ENCODE measurements at places on chromosomes 6 and 20.

DNA sequence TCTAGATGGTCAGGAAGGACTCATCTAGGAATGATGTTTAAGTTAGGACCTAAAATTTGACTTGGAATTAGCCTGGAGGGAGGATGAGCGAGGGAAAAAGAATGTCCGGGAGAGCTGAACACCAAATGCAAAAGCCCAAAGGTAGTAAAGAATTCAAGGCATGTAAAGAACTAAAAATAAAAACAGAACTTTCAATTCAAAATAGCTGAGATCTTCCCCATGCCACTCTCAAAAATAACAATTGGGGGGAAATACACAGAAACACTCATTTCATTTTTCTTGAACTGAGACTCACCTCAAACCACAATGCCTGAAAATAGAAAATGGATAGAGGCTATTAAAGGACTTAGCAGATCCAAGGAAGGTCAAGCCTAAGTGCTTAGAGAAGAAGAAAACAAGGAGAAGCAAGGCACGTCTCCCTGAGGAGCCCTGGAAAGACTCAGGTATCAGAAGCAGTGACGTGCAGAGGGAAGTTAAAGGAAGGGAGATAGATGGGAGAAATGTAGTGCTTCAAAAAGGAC, 10.4 kb downstream of the PXT1 start:
- DNase-seq, result no peak

DNA sequence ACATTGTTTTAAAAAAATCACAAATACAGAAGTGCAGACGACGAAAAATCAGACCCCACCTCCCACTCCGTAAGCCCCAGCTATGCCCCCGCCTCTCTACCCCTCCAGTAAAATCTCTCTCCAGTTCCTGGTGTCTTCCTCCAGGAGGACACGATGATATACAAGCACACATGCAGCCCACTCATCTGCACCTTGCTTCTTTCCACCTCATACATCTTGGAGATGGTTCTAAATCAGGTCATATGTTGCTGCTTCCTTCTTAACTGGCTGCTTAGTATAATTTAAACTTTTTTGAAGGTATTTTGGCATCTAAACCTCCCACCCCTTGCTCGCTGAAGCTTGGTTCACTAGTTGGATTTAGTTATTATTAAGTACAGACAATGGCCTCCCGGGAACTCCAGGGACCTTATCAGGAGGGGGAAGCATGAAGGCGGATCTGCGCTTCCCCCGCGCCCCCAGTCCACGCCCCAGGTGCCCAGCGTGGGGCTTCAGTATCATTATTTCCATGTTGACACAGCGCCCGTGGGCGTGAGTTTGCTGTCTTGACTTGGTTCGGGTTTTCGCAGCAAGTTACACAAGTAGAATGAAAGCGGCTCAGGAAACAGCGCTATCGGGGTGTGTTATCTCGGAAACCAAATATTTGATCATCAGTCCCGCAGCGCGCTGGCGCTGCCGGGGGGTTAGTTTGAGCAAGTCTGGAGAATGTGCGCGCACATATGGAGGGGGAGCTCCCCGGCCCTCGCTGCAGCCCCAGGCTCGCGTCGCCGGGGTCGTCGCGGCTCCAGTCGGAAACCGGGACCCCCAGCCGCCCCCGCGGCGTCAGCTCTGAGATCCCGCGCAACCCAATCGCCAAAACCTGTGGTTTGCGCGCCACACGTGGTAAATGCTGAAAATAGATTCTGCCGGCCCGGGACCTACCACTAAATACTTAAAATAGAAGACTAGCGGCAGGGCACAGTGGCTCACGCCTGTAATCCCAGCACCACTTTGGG, 2.3 kb downstream of the BMP7 start:
- no peak for DNase-seq

GRCh38 chr20:21266191-21266536, 37.0 kb upstream of the XRN2 start:
- no peak for DNase-seq

DNA sequence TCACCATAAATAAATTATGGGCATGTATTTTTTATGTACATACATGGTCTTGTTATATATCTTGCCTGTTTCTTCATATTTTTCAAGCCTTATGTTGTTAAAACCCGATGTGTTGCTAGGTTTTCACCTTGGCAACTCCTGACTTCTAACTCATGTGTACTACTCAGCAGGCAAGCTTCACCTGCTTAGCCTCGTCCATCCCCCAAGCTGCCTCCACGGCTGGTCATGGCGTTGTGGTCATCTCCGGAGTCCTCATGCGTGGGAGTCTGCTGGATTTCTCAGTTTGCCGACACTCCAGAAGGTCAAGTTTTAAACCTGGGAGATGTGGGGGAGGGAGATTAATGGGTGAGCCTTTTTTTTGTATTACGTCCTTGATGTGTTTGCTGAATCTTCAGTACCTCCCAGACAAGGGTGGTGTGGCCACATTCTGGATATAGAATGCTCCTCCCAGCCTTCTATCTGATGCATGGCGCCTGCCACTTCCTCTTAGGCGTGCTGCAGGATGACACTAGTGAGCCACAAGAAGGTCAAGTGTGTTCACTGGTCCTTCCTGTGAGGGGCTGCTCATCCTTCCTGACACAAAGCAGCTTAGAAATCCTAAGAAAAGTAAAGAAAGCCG, 26.6 kb upstream of the EDN3 start:
- no peak for DNase-seq

DNA sequence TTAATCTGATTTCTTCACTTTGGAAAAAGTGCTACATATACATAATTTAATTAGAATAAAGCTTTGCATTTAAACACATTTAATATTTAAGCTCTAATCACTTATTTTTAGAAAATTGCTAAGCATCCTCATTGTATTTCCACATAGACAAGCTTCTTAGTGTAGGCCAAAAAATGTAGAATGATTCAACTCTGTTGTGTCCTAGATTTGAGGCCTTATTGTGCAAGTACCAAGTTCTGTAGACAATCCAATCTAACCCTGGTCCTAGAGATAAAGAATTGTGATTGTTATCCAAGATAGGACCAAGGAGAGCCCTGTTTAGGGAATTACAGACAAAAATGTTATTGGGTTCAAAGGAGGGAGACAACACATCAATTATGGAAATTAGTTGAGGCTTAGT, 27.6 kb downstream of the MRAP2 start:
- DNase-seq, result no peak

DNA sequence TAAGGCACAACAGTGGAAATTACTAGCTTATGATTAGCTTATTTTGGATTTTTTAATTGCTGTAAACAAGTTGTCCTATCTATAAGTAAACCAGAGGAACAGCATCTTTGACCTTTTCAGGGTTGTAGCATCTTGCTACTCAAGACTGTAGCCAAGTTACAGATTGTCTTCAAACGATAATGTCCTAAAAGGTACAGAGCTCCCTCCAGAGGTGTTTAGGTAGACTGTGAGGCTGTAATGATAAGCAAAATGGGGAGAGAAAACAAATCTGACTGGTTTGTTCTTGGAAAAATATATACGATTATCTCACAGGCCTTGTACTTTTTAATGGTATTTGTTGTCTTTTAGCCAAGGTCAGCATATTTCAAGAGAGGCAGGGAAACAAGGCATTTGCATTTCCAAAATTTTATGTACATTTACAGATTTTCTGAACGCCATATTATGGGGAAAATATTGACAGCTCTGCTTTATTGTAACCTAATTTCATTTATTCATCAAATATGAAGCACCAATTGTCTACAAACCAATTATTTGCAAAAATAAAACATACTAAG, 273.4 kb downstream of the MEI4 start:
- DNase-seq, result no peak

GRCh38 chr6:128303870-128304269, 216.5 kb downstream of the PTPRK start:
- no peak for DNase-seq

GRCh38 chr6:142757852-142758628, 186.9 kb downstream of the HIVEP2 start:
- DNase-seq, result no peak

DNA sequence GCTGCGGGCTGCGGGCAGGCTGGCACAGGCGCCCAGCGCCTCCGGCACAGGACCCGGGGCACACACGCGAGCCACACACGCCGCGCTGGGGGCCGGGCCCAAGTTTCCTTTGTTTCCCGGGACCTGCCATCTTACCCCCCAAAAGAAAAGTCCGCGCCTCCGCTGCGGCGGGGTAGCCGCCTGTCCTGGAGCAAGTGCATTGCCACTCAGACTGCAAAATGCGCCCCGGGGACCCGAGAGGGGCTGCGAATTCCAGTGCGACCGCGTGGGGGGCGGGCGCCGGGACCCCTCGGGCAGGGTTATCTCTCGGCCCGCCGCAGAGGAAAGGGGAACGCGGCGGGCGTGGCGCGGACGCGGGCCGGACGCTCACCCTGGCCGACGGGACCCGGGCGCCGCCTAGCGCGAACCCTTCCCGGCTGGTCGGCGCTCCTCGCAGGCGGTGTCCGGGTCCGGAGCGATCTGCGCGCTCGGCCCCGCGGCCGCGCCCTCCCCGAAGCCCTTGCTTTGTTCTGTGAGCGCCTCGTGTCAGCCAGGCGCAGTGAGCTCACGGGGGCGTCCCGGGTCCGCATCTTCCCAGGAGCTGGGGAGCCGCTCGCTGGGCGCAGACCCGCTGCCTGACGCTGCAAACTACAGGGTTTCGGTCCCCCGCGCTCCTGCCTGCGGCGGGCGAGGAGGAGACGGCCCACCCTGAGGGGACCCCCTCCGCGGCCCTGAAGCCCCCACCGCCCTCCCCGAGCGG, 639 bp upstream of the CD24 start:
- DNase-seq, result peak; percentile 21

DNA sequence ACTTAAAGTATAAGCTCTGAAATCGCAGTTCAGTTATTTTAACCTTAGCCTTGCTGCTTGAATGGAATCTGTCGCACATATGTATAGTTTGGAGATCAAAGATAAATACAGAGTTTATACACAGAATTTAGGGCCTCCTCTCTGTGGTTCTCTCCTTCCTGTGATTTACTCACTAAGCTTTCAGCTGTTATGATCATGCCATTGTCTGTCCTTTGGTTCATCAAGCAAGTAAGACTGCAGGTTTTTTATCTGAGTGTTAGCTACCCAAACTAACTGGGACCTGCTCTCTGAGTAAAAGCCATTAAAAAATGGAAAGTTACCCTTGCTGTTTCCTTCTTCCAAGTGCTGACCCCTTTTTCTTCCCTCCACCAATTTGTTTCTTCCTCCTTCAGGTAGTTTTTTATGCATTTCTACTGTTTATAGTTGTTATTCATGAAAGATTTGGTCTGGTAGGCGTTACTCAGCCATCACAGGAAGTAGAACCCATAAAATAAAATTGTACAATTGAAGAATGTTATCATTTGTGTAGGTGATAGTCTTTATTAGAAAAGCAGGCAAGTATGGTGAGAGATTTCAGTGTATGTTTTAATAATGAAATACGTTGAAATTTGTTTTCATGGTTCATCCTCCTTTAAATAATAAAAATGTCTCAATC, 33.7 kb upstream of the SUMO4 start:
- no peak for DNase-seq

GRCh38 chr6:106710580-106710979, 81.2 kb downstream of the QRSL1 start:
- DNase-seq, result no peak

DNA sequence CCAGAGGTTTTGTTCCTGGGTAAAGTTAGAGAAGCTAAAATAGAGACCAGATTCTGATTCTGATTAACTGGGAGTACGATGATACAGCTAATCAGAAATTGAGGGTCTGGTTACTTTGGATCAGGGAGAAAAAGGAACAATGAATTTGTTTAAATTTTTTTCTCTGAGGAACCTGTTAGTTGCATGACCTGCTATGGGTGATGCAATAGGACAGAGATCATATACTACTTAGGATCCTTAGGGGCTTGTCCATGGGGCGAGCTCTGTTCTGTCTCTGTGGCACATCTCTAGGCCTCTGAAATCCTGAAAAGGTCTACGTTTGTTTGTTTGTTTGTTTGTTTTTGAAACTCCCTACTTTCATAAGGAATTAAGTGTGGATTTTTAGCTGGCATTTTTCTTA, 166.1 kb upstream of the LAMP5 start:
- no peak for DNase-seq

GRCh38 chr6:116101302-116101718, 657 bp downstream of the NT5DC1 start:
- no peak for DNase-seq

GRCh38 chr6:35461270-35461669, 6.9 kb upstream of the RPL10A start:
- no peak for DNase-seq

GRCh38 chr6:167089243-167090142, 33.4 kb upstream of the CCR6 start:
- DNase-seq, result no peak

DNA sequence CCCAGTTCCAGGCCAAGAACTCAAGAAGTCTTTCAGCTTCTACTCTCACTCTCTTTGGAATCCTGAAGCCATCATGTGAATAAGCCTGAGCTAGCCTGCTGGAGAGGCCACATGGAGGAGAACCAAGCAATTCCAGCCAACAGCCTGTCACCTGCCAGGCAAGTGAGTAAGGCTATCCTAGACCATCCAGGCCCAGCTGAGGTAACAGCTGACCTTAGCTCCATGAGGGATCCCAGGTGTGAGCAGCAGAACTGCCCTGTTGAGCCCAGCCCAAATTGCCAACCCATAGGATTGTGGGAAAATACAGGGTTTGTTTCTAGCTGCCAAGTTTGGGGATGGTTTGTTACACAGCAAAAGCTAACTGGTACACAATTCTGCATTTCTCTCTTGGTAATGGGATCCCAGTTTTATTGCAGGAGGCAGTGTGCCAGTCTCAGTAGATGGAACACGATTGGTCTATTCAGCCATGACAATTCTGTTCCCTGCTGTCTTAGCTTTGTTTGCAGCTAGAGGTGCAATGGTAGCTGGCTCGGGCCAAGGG, 5.5 kb downstream of the SRXN1 start:
- no peak for DNase-seq

GRCh38 chr6:70874181-70874913, 82.5 kb downstream of the B3GAT2 start:
- DNase-seq, result no peak

DNA sequence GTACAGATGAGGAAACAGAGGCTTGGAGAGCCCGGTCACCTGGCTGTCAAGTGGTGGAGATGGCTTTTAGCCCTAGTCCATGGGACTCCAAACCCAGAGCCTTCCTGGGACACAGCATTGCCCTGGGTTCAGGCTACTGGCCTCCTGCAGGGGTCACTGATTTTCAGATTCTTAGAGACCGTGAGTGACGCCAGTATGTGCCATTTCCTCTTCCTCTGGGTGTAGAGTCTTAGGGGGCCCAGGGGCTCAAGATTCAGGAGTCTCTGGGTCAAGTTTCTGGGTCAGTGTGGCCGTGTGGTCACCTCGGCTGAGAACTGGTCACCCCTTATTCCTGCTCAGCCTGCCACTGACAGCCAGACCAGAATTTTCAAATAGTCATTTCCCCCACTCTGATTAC, 574 bp downstream of the ARHGAP40 start:
- DNase-seq, result no peak

All from activated T-cell treated with anti-CD3 and anti-CD28 coated beads, Interleukin-2, amount 50 U/mL, for 1 hour (primary cell).